Neural progenitor cell (in vitro differentiated cells): ENCODE measurements at places on chromosomes 2 and 18. TPM values are rescaled to one million over a fixed set of nuclear protein-coding genes. Genes with fewer than 3 reads are reported as not detected.

- DNase-seq, result no peak
Observed at GRCh38 chr18:27838225-27838624, 338.7 kb downstream of the CDH2 start.

GRCh38 chr18:63083555-63083954, 236.0 kb downstream of the BCL2 start:
- no peak for DNase-seq

DNA sequence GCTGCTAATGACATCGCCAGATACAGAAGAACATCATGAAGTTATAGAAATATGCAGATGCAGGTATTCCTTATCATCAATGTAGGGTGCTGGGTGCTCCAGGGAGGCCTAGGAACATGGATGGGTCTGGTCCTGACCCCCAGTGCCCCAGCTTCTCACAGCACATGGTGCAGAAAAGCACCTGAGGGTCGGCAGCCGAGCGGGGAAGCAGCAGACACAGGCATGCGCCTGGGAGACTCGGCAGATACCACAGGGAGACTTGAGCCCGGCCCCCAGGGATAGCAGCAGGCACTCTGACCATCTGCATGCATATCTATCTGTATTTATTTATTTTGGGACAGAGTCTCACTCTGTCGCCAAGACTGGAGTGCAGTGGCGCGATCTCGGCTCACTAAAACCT, 43.2 kb downstream of the TMEM18 start:
- DNase-seq, result no peak

- no peak for DNase-seq
Observed at GRCh38 chr18:23283916-23284430, 148.7 kb downstream of the CABLES1 start.

DNA sequence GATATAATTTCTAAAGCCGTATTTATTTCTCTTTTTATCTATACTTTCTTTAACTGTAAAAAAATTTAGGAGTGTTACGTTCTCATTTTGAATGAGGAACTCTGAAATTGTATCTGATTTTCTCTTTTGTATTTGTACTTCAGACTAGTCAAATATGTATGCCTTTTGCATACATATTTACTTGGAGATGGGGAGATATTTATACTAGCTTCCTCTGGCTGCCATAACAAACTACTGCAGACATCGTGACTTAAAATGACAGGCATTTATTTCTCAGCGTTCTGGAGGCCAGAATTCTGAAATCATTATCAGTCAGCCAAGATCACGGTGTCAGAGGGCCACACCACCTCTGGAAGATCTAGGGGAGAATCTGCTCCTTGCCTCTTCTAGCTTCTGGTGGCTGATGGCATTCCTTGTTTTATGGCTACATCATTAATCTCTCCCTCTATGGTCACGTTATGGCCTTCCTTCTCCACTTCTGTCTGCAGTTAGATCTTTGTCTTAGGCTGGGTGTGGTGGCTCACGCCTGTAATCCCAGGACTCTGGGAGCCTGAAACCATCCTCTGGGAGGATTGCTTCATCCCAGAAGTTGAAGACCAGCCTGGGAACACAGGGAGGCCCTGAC, 8.2 kb downstream of the LCLAT1 start:
- no peak for DNase-seq

DNA sequence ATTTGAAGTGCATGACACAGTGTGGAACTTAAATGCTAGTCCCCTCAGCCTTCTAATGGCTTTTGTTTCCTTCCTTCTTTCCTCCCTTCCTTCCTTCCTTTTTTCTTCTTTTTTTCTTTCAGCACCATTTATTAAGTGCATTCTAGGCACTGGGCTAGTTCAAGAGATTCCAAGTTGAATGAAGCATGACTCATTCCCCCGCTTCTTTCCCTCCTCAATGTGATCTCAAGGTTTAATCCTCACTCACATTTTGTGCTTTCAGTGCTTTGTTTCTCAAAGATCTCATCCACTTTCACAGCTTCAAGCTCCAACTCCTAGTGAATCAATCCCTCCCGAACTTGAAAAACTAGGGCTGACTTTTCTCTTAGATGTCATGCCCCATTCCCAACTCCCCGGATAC, 90.1 kb downstream of the LBH start:
- DNase-seq, result no peak

GNLY gene
- 0.65 TPM in 1 of 2 replicates, not detected in the other for total RNA-seq

GLI2 gene
- total RNA-seq, result 9.4 and 39.6 TPM in 2 replicates

SLC30A3 gene
- 0.56 and 1.4 TPM in 2 replicates for total RNA-seq
